ENCODE measurements at places on chromosomes 6 and 20.

- DNase-seq: no peak
Observed at GRCh38 chr20:53925651-53926401, 144.6 kb downstream of the BCAS1 start.

DNA sequence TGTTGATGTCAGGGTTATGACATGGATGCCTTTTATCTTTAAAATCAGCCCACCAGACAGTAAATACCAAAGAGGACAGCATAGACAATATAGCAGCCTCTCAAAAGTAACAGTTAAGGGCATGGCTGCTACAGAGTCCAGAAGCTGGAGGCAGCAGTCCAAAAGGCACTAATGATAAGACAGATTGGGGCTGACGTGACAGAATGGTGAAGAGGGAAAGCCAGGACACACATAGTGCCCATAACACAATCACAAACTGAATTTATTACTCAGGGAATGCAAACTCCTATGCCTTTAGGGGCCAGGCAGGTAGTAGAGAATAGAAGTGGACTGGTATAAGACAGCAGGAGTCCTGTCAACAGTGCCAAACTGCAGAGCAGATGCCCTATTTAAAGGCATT is 40.7 kb downstream of the TP53INP2 start:
- DNase-seq: no peak

- DNase-seq: no peak
Observed at GRCh38 chr6:135362124-135362523, 135.4 kb downstream of the AHI1 start.

GRCh38 chr20:46054606-46055005 is 25.6 kb downstream of the SLC12A5 start:
- DNase-seq: no peak

DNA sequence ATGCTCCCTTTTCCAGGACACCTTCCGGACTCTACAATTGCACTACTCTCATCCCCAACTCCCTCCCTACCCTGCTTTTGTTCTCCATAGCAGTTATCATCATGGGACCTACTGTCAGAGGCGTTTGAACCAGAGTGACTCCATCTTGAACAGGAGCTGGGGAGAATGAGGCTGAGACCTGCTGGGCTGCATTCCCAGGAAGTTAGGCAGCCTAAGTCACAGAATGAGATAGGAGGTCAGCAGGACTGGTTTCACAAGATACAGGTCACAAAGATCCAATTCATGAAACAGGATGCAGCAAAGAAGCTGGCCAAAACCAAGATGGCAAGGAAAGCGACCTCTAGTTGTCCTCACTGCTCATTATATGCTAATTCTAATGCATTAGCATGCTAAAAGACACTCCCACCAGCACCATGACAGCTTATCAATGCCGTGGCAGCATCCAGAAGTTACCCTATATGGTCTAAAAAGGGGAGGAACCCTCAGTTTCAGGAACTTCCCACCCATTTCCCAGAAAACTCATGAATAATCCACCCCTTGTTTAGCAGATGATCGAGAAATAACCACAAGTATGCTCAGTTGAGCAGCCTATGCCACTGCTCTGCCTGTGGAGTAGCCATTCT is 15.6 kb downstream of the SLC13A3 start:
- no peak for DNase-seq

- no peak for DNase-seq
Observed at GRCh38 chr6:41900861-41901260, 5.7 kb upstream of the USP49 start.

DNA sequence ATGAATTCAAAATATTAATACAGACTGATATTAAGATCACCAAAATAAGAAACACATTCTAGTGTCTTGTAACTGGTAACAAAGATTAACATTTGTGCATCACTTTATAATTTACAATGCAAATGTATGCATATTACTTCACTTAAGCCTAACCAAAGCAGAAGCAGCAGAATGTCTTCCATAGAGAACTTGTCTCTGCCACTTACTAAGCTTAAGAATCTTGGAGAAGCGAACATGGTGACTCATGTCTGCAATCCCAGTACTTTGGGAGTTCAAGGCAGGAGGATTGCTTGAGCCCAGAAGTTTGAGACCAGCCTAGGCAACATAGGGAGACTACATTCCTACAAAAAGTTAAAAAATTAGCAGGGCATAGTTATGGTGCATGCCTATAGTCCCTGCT is 18.8 kb downstream of the AK9 start:
- no peak for DNase-seq

- no peak for DNase-seq
Observed at GRCh38 chr6:106988664-106989063, 14.1 kb upstream of the CD24 start.

- DNase-seq: no peak
Observed at GRCh38 chr20:39823224-39823623, 861.1 kb downstream of the DHX35 start.

DNA sequence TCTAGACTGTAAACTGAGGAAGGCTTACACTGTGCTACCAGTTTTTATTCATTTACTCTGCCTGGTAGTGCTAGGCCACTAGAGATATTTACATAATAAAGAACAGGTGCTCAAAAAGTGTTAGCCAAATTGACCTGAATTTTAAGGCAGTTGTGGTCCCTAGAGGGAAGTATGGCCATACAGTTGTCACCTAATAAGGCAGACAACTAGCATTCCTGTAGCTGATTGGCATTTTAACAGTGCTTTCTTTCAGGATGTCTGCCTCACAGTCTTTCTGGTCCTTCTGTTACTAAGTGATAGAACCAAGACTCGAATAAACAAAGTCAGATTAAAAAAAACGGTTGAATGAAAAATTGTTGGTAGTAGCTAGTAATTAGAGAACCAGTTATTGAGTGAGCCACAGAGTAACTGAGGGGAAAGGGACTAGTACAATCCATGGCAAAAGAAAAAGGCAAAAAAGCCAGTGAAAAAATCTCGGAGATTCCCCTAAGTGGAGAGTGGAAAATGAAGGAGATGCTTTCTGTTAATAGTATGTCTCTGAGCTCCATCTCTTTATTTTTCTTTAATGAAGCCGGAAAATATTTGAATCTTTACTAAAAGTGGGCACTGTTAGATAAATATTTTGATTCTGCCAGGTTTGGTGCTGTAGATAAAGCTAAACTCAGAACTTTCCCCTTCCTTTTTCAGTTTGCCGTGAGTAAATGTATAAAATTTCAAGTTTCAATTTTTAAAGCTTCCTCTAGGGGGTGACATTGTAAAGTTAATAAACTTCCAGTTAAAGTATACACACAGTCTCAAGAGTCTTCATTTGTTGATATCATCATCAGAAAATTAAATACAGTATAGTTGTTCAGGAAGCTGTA is 9.1 kb downstream of the VTA1 start:
- no peak for DNase-seq

GRCh38 chr6:16827627-16828026 is 66.4 kb upstream of the ATXN1 start:
- no peak for DNase-seq

DNA sequence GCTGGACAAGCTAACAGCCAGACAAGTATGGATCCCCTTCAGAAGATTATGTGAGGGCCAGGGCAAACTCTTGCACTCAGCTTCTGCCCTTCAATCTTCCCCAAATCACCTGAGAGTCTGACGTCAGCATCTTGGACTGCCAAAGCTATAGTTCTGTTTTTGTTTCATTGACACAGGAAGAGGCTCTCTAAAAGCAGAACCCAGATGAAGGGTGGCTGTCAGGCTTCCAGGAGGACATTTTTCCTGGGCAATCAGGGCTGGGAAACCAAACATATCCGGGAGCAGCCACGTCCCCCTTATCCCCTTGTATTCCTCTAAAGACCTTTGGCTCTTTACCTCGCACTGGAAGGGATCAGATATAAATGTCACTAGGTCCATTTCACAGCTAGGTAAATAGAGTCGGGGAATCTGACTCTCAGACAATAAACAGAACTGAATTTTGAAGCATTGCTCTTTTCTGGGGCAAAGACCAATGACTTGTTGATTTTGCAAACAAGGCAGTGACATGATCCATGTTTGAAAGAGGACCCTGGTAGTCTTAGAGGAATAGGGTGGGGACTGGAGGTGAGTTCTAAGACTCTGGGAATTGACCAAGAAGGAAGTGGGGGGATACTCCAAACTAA is 13.3 kb downstream of the MAFB start:
- DNase-seq: no peak

GRCh38 chr6:69019832-69020231 is 384.8 kb downstream of the ADGRB3 start:
- no peak for DNase-seq

DNA sequence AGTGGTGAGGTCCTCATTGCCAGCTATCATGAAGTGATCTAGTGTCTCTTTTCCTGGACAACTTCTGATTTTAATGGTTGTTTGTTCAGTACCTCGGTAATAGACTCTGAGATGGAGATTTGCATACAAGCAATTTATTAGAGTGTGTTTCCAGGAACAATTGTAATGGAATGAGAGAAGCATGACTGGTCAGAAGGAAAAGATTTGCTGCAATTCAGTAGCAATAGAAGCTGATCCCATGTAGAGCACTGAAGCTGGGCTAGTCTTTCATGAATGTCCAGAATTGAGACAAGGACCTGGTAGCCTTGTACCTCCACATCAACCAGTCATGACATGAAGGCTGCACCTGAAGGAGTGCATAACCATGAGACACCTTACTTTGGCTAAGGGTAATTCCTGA is 526.5 kb downstream of the NKAIN2 start:
- no peak for DNase-seq

Data from NCI-H1092 (cell line).